ENCODE measurements at places on chromosomes 7 and 10.
A peak's percentile ranks its signal among the peaks of the same experiment; 100 is the strongest.

DNA sequence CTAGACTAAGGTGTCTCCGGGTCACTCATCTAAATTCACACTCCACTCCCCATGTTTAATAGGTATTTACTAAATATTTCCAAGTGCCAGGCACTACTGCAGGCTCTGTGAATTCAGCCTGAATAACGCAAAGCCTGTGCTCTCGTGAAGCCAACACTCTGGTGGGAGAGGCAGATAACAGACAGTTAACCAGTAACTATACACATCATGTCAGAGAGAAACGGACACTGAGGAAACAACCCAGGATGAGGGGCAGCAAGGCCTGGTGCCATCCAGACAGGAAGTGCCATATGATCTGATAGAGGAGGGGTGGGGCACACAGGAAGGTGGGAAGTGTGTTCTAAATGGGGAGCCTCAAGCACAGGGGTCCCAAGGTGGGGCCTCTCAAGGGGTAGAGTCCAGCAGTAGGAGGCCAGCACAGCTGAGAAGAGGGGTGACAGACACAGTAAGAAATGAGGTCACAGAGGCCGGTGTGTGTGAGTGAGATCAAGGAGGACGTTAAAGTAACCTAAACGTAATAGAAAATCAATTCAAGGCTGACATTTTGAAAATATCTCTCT lies 85.3 kb downstream of the LARP4B start:
- H3K36me3 ChIP-seq = peaks cover 63% of the 10 kb centered on the region
- no peaks in the 10 kb centered on the region for H3K4me1 ChIP-seq
- H3K27me3 ChIP-seq = no peaks in the 10 kb centered on the region
- no peak overlapping the region for H3K27ac ChIP-seq

- DNase-seq = no peak
- no peak overlapping the region for H3K27ac ChIP-seq
- H3K4me1 ChIP-seq = no peaks in the 10 kb centered on the region
- no peak overlapping the region for H3K4me3 ChIP-seq
- no peaks in the 10 kb centered on the region for H3K27me3 ChIP-seq
Observed at GRCh38 chr10:32793033-32793432, 165.0 kb downstream of the ITGB1 start.

- no peak overlapping the region for H3K4me3 ChIP-seq
- no peak overlapping the region for H3K27ac ChIP-seq
- H3K4me1 ChIP-seq = peaks cover 6% of the 10 kb centered on the region
- DNase-seq = no peak
Observed at GRCh38 chr7:28003408-28003807, 177.2 kb downstream of the JAZF1 start.

- no peaks in the 10 kb centered on the region for H3K27me3 ChIP-seq
- H3K27ac ChIP-seq = no peak overlapping the region
- no peaks in the 10 kb centered on the region for H3K4me1 ChIP-seq
- no peaks in the 10 kb centered on the region for H3K36me3 ChIP-seq
Observed at GRCh38 chr10:60042262-60042661, 135.9 kb upstream of the CCDC6 start.

- no peak for DNase-seq
- H3K4me3 ChIP-seq = no peak overlapping the region
- no peak overlapping the region for H3K27ac ChIP-seq
- H3K36me3 ChIP-seq = no peaks in the 10 kb centered on the region
- H3K27me3 ChIP-seq = peaks cover 24% of the 10 kb centered on the region
Observed at GRCh38 chr10:23340354-23340753, 4.2 kb downstream of the C10orf67 start.

DNA sequence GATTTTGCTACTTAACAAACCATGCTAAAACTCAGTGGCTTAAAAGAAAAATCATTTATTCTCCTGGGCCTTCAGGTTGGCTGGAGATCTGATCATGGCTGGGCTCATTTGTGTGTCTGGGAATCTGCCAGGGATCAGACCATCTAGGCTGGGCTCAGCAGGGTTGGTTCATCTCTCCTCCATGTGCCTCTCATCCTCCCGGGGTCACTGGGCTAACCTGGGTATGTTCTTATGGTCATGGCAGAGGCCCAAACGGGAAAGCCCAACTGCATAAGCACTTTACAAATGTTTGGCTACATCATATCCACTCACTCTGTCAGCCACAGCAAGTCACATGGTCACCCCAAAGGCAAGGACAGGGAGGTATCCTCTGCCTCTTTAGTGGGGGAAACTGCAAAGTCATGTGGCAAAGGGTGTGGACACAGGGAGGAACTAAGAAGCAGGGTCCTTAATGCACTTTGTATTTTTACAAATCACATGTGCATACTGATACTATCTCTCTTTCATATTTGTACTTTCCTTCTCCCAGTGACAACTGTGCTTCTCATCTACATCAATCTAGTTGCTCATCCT lies 231.4 kb downstream of the BUB3 start:
- no peak overlapping the region for H3K27ac ChIP-seq
- DNase-seq = no peak
- H3K27me3 ChIP-seq = peaks cover 5% of the 10 kb centered on the region
- H3K36me3 ChIP-seq = no peaks in the 10 kb centered on the region
- no peak overlapping the region for H3K4me3 ChIP-seq
- no peaks in the 10 kb centered on the region for H3K4me1 ChIP-seq

GRCh38 chr7:150972023-150972468 lies 6.1 kb downstream of the KCNH2 start:
- no peak overlapping the region for H3K27ac ChIP-seq
- H3K4me3 ChIP-seq = no peak overlapping the region
- H3K27me3 ChIP-seq = peaks cover 59% of the 10 kb centered on the region
- no peak for DNase-seq
- peaks cover 19% of the 10 kb centered on the region for H3K4me1 ChIP-seq
- H3K36me3 ChIP-seq = no peaks in the 10 kb centered on the region

DNA sequence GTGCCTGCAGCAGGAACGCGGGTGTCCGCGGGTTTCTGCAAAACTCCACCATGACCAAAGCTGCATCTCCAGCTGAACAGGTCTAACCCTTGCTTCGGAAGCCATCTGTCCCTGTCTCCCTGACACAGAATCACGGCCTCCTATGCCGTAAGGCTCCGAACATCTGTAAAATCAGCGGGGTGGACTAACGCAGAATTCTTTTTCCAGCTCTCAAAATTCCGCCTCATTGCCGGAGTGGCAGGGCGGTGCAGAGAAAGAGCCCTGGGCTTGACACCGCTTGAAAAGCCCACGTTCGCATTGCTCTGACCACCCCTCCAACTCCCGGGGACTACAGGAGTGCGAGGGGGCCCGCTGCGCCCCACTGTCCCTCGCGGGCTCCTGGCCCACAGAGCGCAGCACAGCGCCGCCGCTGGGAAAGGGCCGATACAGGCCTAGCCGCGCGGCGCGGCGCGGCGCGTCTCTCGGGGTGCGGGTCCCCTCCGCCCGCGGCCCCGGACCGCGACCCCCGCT lies 409 bp downstream of the DNMBP start:
- DNase-seq = peak; percentile 51
- peak overlapping the region; percentile 83 for H3K4me3 ChIP-seq
- H3K27me3 ChIP-seq = no peaks in the 10 kb centered on the region
- H3K27ac ChIP-seq = peak overlapping the region; percentile 55
- peaks cover 9% of the 10 kb centered on the region for H3K4me1 ChIP-seq

DNA sequence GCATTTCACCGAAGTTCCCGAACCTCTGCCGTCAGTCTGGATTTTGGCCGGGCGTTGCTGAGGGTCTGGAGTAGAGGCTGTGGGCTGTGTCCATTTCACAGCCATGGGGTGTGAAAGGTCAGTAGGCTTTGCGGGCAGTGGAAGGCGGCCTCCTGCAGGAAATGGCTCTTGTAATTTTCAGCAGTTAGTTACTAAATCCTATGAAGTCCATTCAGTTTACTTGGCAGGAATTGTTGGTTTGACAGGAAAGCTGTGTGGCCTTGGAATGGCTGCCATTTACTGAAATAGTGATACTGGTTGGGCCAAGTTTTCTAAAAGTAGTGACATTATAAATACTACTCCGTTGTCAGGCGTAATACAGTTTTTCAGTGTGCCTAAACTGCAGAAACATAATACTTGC lies 303.7 kb downstream of the CCDC3 start:
- H3K36me3 ChIP-seq = no peaks in the 10 kb centered on the region
- no peak overlapping the region for H3K27ac ChIP-seq
- no peak overlapping the region for H3K4me3 ChIP-seq
- no peaks in the 10 kb centered on the region for H3K27me3 ChIP-seq
- H3K4me1 ChIP-seq = no peaks in the 10 kb centered on the region
- no peak for DNase-seq

GRCh38 chr7:158517072-158517471 lies 70.6 kb downstream of the PTPRN2 start:
- H3K4me1 ChIP-seq = no peaks in the 10 kb centered on the region
- no peak for DNase-seq
- H3K27me3 ChIP-seq = peaks cover 7% of the 10 kb centered on the region
- no peak overlapping the region for H3K4me3 ChIP-seq
- no peaks in the 10 kb centered on the region for H3K36me3 ChIP-seq

DNA sequence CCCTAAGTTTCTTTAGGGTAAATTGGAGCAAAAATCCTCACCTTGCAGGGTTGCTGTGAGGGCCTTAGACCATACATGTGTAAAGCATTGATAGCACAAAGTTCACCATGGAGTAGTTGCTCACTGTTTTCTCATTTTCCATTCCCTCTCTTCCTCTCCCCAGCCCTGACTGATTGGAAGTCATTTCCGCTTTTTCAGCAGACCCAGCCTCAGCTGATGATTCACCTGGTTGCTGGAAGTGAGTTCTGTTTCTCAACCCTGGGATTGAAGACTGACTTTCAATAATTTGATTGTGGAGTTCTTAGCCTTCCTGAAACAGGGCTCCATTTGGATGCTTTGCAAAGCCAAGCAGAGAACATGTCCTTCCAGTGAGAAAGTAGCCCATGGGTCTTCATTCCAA lies 107.0 kb downstream of the PLXNA4 start:
- no peak for DNase-seq
- no peak overlapping the region for H3K4me3 ChIP-seq
- no peaks in the 10 kb centered on the region for H3K27me3 ChIP-seq
- no peak overlapping the region for H3K27ac ChIP-seq
- no peaks in the 10 kb centered on the region for H3K36me3 ChIP-seq
- H3K4me1 ChIP-seq = no peaks in the 10 kb centered on the region

- no peaks in the 10 kb centered on the region for H3K27me3 ChIP-seq
- DNase-seq = peak; percentile 62
- H3K4me3 ChIP-seq = no peak overlapping the region
- H3K4me1 ChIP-seq = peaks cover 9% of the 10 kb centered on the region
- H3K27ac ChIP-seq = no peak overlapping the region
- H3K36me3 ChIP-seq = no peaks in the 10 kb centered on the region
Observed at GRCh38 chr10:28400176-28400575, 97.3 kb upstream of the MPP7 start.

DNA sequence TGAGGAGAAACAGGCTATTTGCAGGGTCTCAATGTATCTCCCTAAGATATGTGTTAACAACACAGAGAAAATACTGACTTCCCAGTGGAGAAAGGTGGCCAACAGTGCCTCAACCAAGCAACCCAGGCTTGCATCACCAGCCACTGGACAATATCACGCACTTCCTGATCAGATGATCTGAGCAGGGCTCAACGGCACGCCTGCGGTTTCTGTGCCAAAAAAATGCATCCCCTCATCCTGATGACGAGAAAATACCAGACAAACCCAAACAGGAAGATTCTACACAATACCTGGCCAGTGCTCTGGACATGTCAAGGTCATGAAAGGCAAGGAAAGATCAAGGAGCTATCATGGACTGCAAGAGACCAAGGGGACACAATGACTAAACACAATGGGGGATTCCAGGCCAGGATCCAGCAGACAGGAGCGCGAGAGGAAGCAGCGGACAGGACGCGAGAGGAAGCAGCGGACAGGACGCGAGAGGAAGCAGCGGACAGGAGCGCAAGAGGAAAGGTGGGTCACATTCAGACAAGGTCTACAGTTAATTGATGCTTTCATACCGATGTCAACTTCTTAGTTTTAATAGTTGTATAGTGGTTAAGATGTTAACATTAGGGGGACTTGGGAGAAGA lies 51.1 kb downstream of the GNA12 start:
- no peak for DNase-seq
- peaks cover 53% of the 10 kb centered on the region for H3K36me3 ChIP-seq
- H3K27me3 ChIP-seq = no peaks in the 10 kb centered on the region
- peaks cover 16% of the 10 kb centered on the region for H3K4me1 ChIP-seq
- no peak overlapping the region for H3K4me3 ChIP-seq
- H3K27ac ChIP-seq = no peak overlapping the region

- H3K4me3 ChIP-seq = no peak overlapping the region
- H3K27me3 ChIP-seq = no peaks in the 10 kb centered on the region
- no peaks in the 10 kb centered on the region for H3K36me3 ChIP-seq
- DNase-seq = no peak
Observed at GRCh38 chr7:113561446-113561845, 357.4 kb downstream of the PPP1R3A start.

DNA sequence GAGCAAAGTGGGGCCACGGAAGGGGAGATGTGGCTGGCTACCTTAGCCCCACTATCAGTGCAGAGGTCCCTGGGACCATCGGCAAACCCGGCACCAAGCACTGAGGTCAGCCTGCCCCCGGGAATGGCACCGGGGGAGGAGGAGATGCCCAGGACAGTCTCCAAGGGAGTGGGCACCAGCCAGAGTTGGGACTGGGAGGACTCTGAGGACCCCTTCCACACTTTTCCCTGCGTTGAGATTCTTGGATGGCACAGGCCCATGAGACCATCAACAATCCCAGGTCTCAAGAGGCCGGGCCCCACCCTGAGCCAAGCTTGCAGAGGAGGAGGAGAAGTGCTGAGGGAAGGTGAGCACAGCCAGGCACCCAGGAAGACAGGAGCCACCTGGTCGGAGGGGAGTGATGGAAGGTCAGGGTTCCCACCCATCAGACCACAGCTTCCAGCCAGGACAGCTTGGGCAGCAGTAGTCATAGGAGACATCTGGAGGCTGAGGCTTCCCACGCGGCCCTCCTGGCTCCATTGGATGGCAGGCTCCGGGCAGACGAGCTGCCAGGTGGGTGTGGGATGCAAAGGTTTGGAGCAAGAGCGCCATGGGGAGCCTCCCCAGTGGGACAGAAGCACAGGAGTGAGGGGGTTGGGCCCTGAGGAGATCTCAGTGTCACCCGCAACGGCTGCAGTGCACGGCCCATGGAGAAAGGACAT lies 2.6 kb upstream of the OPN4 start:
- no peak overlapping the region for H3K27ac ChIP-seq
- no peaks in the 10 kb centered on the region for H3K4me1 ChIP-seq
- no peak for DNase-seq

DNA sequence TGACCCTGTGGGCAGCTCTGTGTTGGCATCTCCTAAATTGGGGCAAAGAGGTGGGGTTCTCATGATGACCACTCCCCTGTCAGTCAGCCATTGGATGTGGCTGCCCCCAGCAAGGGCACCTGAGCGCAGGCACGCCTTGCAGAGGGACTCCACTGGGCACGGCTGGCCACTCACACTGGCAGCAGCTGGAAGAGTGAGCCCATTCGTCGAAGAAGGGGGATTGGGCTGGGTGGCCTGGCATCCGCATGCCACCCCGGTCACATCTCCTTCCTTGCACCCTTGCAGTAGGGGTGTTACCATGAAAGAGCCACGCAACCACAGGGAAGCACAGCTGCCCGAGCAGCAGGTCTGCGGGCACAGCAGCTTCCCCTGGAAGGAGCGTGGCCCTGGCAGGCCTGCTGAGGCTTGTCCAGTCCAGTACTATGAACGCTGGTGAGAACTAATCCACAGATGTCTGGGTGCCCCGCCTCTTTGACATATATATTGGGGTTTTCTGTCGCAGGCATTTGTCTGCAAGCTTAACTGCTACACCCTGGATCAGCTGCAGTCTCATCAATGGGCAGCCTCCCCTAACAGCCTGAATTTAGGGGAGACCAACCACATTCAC lies 25.7 kb upstream of the GRB10 start:
- no peaks in the 10 kb centered on the region for H3K4me1 ChIP-seq
- H3K4me3 ChIP-seq = no peak overlapping the region
- H3K27ac ChIP-seq = no peak overlapping the region
- DNase-seq = no peak

Data from common myeloid progenitor, CD34-positive (primary cell).